Spinal cord (tissue), 10 donors: ENCODE measurements at places on chromosomes 11 and 22. TPM values are rescaled to one million over a fixed set of nuclear protein-coding genes. Genes with fewer than 3 reads are reported as not detected.

DNA sequence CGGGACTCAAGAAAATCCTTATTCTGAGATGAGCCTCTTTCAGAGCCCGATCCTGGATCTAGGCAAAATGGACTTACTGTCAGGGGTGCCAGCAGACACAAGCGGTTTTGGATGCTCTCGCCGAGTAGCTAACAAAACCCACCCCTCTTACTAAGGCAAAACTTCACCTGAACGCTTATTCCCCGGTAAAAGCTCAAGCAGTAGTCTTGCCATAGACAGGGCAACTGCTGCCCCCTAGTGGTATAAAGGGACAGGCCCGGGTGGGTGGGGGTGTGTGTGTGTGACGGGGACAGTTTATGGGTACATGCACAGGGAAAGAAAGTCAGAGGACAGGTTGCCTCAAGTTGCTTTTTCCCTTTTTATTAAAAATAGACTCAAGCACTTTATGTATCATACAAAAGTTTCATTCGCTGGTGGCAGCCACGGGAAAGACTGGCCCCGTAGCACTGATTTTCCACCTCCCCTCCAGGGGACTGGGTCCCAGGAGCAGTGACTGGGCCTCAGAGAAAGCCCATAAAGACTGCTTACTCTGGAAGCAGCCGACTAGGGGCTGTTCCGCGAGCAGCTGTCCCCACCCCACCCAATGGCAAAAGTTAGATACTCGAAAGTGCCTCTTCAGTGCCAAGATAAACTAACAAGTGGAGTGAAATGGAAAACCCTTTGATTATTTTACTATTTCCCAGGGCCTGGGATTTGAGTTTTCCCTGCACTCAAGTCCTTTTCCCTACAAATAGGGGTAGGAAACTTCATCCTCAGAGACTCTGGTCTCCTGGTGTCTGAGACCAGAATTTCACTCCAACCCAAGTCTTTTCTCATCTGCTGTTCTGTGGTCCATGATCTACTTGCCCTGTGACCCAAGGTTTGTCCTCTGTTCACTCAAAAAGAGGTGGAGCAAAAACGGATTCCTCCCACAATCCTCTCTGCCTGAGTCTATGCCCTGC is 4.7 kb downstream of the YPEL4 start:
- DNase-seq = peak; percentile 93

DNA sequence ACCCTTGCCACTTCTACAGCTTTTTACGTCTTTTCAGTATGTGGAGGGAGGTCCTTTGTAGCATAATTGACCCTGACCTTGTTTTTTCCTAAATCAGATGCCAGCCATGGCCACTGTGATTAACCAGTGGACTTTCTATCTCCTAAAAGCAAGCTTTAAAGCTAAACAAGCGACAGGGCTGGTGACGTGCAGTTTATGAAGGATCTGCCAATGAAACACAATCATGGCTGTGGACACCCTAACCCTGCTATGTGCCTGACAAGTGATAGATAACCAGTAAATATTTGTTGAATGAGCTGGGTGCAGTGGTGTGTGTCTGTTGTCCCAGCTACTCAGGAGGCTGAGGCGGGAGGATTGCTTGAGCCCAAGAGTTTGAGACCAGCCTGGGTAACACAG is 64.2 kb downstream of the LIF start:
- DNase-seq = no peak

GRCh38 chr22:29081517-29082236 is 8.8 kb downstream of the KREMEN1 start:
- DNase-seq = no peak

GRCh38 chr11:40294741-40295140 is 1164.7 kb downstream of the LRRC4C start:
- DNase-seq = no peak

- DNase-seq = no peak
Observed at GRCh38 chr22:24159650-24160049, 21.6 kb upstream of the SUSD2 start.

GRCh38 chr11:93532806-93533205 is 10.4 kb downstream of the SMCO4 start:
- DNase-seq = no peak

DNA sequence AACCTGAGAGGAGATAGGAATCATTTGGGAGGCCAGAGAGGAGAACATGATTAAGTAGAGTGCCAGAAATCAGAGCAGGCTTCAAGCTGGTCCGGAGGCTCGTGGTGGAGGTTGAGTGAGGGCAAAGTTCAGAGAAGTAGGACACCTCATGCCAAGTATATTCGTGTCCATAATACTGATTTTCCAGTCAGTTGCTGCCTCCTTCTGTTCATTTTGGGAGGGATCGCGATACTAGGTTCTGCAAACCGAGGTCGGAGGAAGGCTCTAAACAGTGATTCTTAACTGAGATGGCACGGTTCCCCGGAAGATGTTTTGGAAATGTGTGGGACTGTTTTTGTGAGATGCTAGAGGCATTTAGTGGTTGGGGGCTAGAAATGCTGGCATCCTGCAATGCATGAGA is 13.6 kb upstream of the CD3E start:
- no peak for DNase-seq

GRCh38 chr11:106415510-106415909 is 338.0 kb downstream of the AASDHPPT start:
- DNase-seq = no peak

DNA sequence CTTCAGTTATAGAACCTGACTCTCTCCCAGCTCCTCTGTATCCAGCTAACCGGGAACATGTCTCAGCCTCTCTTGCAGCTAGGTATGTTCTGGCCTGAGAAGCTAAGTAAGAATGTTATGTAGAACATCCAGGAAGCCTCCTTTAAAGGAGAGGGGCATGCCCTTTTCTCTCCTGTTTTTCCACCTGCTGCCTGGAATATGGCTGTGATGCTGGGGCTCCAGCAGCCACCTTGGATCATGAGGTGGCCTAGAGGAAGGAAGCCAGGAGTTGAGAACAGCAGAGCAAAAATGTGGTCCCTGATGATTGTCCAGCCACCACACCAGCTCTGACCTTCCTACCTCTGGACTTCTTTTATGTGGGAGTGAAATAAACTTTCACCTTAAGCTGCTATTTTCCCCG is 117.6 kb downstream of the MPPED1 start:
- DNase-seq = no peak

GRCh38 chr11:65204646-65205601 is 23.2 kb downstream of the CAPN1 start:
- DNase-seq = peak; percentile 34

- no peak for DNase-seq
Observed at GRCh38 chr11:43119275-43119970, 192.4 kb upstream of the API5 start.

DNA sequence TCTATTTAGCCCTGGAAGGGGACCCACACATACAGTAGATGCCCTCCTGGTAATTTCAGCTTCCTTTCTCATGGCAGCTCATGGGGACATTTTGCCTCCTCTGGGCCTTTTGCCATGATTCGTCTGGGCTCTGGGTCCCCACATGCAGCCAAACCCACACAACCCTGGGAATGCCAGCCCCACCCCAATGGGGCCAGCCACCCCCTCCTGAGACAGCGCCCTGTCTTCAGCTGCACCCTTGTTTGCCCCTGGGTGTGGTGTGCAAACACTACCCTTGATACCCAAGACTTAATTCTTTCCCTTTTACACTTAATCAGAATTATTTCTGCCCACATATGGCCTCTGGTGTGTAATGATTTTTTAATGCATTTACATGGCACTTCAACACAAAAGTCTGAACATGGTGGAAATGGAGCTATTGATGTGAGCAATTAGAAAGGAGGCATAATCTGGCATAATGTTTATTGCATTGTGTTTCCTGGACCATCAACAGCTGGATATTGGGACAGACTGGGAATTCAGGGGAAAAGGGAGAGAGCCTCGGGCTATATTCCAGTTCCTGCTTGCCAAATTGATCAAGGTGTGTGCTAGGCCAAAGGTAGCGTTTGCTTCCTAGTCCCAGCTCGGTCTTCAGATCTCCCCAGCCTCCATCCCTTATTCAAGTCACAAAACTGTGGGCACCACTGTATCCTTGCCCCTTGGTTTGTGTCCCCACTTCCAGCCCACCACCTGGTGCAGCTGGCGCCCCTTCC is 85.0 kb upstream of the ANO1 start:
- no peak for DNase-seq

- no peak for DNase-seq
Observed at GRCh38 chr11:132137289-132137980, 767.0 kb downstream of the NTM start.

DNA sequence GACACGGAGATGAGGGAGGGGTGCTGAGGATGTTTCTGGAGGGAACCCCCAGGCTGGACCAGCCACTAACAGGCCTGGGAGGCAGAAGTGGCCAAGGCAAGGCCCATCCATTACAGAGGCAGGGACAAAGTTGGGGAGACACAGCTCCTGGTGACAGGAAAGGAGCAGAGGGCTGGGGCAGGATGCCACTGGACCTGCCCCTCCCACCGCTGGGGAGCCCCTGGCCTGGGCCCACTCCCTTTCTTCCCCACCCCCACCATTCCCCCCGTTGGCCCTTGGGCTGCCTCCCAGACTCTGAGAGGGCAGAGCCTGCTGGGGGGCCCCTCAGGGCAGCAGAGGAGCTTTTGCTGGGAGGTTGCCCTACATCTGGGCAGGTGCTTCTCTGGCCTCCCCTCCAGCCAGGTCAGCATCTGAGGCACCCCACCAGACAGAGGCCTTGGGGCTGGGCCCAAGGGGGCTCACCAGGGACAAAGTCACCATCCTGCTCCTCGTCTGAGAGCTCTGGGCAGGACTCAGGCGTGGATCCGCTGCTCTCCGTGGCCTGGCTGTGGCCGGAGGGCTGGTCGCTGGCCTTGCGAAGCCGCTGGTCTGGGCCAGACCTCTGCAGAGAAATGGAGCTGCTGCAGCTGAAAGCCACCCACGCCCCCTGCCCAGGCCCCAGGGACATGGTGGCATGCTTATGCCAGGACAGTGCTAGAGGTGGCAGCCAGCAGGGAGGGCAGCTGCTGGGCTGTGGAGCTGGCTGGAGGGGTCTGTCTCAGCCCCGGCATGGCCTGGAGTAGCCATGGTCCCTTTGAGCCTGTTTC is 33.1 kb upstream of the CARS1 start:
- DNase-seq = no peak

Gene MS4A1
- total RNA-seq = 0.17 TPM

Gene OR5P2
- not detected for total RNA-seq

Gene NOL12
- total RNA-seq = 12.2 TPM

Gene EPS8L2
- total RNA-seq = 8.6 TPM

Gene KCTD14
- 6.4 TPM for total RNA-seq
